ENCODE measurements at places on chromosomes 6 and 20.

DNA sequence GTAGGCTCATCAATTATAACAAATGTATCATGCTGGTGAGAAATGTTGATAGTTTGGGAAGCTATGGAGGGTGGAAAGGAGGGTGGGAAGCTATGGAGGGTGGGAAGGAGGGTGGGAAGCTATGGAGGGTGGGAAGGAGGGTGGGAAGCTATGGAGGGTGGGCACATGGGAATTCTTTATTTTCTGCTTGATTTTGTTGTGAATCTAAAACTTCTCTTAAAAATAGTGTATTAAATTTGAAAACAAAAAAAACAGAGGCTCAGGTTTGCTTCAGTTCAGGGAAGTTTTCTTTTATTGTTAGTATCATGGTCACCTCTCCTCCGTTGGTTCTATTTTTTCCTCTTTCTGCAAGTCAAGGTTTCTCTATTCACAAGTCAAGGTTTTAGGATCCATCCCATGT, 106.4 kb downstream of the SOD2 start:
- DNase-seq: no peak

- peak; percentile 56 for DNase-seq
These were observed 42.6 kb upstream of the ZNFX1 start for GRCh38 chr20:49320460-49320859.

- no peak for DNase-seq
These were observed 84.2 kb downstream of the HUS1B start for GRCh38 chr6:572596-573265.

DNA sequence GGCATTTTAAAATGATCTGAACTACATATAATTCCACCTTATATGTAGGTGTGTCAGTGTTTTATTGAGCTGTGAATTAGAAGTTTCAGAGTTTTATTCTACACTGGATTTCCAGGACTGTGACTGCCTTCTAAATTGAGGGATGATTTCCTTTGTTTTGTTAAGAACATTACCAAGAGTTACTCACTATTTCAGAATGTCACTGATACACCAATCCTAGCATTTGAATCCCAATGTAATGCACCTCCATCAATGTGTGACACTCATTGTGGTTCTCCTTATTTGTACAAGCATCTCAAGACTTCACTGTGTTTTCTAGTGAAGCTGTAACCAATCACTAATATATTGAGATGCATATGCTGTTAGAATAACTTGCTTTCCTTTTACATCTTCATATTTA, 86.8 kb downstream of the PLCB1 start:
- DNase-seq: peak; percentile 40

- DNase-seq: no peak
These were observed 10.3 kb downstream of the NSFL1C start for GRCh38 chr20:1456300-1456699.

DNA sequence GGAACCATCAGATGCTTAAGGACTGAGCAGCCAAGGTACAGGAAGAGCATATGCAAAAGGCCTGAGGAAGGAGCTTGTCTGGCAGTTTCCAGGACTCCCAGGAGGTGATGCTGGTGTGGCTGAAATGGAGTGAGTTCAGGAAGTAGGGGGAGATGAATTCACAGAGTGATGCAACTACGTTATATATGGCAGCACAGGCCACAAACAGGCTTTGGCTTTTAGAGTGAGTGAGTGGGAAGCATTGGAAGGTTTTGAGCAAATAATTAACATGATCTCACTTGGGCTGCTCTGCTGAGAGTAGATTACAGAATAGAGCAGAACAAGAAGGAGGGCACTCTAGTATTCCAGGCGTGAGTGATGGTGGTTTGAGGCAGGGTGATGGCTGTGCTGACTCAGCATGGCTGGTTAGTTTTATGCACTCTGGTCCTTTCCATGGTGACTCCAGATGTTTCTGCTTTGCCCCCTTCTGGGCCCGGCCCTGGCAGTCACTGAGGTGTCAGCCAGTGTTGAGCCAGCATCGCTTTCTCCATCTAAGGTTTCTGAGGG, 6.5 kb downstream of the BTN2A2 start:
- DNase-seq: no peak

- DNase-seq: no peak
These were observed at the start of gene RBM38 for GRCh38 chr20:57390604-57391438. Gene RBM38, plus strand, starts transcription at chr20:57391396. Its CDS starts 186 bp downstream, at chr20:57391582.
